ENCODE measurements at places on chromosomes 16 and 17.

- DNase-seq = no peak
Observed at GRCh38 chr16:82860071-82860470, 233.3 kb downstream of the CDH13 start.

DNA sequence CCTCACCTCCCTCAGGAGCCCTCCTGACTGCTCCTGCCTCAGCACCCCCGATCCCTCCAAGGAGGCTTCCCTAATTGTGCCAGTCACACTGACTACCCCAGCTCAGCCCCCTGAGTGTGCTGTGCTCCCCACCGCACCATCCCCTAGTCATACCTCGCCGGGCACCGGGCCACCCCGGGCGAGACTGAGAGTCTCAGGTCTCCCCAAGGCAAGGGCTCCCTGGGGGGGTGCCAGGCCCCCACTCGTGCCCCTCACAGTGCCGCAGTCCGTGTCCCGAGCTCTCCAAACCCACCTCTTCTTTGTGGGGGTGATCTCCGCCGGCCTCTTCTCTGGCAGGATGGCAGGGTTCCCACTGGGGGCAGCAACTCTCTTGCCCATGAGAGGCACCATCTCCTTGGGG lies 3.2 kb downstream of the TRPV3 start:
- no peak for DNase-seq

GRCh38 chr16:3022684-3023414 lies 893 bp downstream of the HCFC1R1 start:
- DNase-seq = no peak

DNA sequence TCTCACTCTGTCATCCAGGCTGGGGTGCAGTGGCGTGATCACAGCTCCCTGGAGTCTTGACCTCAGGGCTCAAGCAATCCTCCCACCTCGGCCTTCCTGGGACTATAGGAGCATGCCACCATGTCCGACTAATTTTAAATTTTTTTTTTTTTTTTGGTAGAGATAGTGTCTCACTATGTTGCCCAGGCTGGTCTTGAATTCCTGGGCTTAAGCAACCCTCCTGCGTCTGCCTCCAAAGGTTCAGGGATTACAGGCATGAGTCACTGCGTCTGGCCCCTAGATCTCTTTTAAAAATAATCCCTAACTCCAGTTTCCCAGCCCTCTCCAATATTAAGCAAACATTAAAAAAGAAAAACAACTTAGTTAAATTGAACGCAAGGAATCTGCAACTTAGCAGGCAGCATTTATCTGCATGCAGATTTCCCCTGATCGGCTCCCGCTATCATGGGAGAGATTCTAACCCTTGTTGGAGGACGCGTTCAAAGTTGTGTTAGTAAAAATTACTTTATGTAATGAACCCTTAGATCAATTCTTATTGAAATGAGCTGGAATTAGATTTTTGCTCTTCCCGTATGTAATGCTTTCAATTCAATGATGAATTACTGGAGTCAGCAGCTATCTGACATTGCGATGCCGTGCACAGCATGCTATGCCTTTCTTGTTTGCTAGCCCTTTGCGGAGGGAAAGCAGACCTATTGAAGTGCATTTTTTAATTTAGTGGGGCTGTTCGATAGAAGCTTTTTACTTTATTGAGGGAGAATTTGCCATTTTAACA lies 171.7 kb downstream of the HAPSTR1 start:
- no peak for DNase-seq

DNA sequence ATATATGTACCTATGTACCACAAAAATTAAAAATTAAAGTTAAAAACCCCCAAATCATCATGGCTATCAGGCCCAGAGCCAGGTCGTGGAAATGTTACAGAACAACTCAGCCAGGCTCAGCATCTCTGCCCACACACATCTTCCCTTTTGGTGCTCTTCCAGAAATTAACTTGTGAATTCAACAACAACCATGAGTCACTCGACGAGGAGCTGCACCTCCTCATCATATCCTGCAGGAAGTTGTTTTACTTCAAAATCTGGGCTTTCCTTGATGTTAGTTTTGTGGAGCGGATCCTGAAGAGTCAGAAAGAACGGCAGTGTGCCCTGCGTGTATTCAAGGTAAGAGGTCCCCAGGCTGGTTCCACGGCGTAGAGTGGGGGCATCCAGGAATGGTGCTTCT lies 10.6 kb downstream of the FBXO39 start:
- no peak for DNase-seq

GRCh38 chr16:280991-281659 lies 734 bp downstream of the ARHGDIG start:
- no peak for DNase-seq
